ENCODE measurements at places on chromosomes 2 and 18.

DNA sequence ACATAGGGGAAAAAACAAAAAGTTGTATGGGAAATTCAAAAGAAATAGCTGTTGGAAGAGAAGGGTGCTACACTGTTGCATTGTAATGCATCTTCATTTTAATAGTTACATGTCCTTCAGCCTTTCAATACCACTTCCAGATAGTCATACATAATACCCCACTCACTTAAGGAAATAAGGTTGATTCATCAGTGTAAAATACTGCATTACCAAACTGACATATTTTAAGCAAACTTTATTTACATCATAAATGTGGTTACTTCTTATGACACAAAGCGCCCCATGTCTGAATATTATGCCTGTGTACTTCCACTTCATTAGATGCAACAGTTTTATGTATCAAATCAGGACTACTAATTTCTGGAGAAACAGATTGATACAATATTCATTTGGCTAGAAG is 4.5 kb downstream of the RBMS1 start:
- DNase-seq = no peak

GRCh38 chr2:64655873-64656272 is 2.2 kb upstream of the SERTAD2 start:
- DNase-seq = no peak

- no peak for DNase-seq
Measured at GRCh38 chr18:58970943-58971790, 106.5 kb downstream of the ZNF532 start.

GRCh38 chr2:71716697-71717624 is 263.6 kb downstream of the DYSF start:
- DNase-seq = no peak

- no peak for DNase-seq
Measured at GRCh38 chr2:42195559-42195958, 26.4 kb downstream of the EML4 start.

DNA sequence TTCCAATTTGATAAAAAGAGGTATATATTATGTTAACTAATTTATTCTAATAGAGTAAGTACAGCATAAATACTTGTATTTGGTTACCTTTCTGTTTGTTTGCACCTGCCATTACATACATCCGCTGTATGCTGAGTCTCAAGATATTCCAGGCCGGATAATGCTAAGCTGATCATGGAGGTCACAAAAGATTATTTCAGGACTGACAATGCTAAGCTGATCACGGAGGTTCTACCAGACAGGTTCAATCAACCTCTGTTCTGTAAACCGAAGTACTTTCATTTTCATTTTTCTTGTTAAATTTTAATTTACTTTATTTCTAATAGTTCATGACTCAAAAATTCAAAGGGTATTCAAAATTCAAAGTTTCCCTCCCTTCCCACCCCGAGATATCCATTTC is 31.1 kb downstream of the PNO1 start:
- DNase-seq = no peak

DNA sequence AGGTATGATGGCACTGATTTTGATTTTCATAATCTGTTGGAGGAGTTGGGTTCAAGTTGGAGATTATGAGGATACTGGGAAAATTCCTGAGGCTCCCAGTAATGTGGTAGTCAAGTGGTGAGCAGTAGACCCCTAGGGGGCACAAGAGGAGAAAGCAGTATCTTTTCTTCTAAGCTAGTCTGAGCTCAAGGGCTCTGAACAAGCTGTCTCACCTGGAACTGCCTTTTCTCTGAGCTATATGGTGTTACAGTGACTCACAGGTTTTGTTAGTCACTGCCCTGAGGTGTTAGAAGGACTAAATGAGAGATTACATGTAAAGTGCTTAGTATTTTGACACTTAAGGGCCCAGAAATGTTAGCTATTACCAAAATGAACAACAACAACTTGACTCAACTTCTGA is 42.2 kb downstream of the CD302 start:
- DNase-seq = no peak

DNA sequence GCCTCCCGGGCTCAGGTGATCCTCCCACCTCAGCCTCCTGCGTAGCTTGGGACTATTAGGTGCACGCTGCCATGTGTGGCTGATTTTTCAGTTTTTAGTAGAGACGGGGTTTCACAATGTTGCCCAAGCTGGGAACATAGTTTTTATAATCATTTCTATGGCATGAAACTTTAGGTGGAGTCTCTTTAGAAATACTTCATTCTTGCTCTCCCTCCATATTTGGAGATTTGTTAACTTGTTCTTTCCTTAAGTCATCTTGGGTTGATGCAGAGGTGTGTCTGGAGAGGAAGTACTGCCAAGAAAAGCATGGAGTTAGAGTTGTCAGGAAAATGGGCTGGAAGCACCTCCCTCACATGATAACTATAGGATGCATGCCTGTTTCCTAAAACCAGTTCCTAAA is 17.4 kb downstream of the ZNF532 start:
- DNase-seq = no peak

- DNase-seq = no peak
Measured at GRCh38 chr2:109372171-109372568, 241.6 kb downstream of the SEPTIN10 start.
